AG04450 (cell line): ENCODE measurements at places on chromosomes 12 and 14. TPM values are rescaled to one million over a fixed set of nuclear protein-coding genes. Genes with fewer than 3 reads are reported as not detected.

CD163 gene
- not detected in 2 replicates for polyA plus RNA-seq

NOXRED1 gene
- 0.10 and 0.16 TPM in 2 replicates for polyA plus RNA-seq

PGF gene
- polyA plus RNA-seq, result 0.55 and 0.63 TPM in 2 replicates

IRAK3 gene
- polyA plus RNA-seq, result 2.9 and 3.4 TPM in 2 replicates

OR6C76 gene
- not detected in 2 replicates for polyA plus RNA-seq

SERPINA12 gene
- not detected in 2 replicates for polyA plus RNA-seq

SLC7A7 gene
- polyA plus RNA-seq, result 7.5 and 7.7 TPM in 2 replicates

CIT gene
- 6.0 and 6.3 TPM in 2 replicates for polyA plus RNA-seq

CLEC6A gene
- not detected in 2 replicates for polyA plus RNA-seq

DNA sequence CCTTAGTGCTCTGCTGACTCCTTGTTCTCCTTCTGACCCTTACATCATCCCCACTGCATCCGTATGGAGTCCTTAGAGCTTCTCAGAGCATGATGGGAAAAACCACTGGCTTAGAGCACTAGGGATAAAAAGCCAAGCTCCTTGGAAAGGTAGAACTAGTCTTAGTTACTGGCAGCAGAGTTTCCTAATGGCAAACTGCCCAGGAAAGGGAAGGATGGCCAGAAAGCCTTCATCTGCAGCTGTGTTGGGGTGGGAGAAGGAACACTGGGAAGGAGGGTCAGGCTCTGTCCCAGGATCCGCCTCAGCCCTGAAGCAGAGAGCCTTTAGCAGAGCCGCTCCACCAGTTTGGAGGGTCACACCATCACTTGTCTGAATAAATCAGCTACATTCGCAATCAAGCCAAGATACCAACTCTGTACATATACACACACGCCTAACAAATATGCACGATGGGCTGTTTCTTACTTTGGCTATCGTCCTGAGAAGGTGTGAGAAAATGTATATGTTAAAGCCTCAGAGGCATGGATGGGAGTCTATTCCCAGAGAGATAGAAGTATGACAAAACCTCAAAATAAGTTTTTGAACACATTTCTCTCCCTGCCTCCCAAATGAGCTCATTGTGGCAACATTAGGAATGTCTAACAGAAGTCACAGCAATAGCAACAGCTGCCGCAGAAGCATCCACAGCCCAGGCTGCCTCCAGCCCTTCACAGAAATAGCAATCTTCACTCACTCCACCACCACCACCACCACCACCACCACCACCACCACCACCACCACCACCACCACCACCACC lies 18.6 kb upstream of the GALNT8 start:
- DNase-seq, result no peak

DNA sequence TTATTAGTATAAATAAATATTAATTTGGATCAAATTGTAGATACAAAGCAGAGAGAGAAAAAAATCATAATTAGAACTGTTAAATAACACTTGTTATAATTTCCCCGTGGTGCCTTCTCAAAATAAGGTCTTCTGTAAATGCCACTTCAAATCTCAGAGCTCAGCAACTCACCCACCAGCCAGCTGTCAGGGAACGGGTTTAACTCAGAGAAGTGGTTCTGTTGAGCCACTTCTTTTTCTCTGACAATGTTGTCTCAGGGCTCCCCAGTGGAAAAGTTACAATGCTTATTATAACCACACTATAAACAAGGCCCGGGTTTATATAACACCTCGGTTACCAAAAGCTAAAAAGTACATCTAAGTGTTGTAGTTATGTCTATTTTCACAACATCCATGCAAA lies 452.6 kb downstream of the GLT1D1 start:
- no peak for DNase-seq

GRCh38 chr14:34355584-34356263 lies 106.3 kb downstream of the SPTSSA start:
- peak; percentile 38 for DNase-seq

GRCh38 chr12:49705479-49706134 lies 1.6 kb downstream of the FMNL3 start:
- no peak for DNase-seq

GRCh38 chr14:102663440-102663839 lies 71.0 kb downstream of the RCOR1 start:
- no peak for DNase-seq

DNA sequence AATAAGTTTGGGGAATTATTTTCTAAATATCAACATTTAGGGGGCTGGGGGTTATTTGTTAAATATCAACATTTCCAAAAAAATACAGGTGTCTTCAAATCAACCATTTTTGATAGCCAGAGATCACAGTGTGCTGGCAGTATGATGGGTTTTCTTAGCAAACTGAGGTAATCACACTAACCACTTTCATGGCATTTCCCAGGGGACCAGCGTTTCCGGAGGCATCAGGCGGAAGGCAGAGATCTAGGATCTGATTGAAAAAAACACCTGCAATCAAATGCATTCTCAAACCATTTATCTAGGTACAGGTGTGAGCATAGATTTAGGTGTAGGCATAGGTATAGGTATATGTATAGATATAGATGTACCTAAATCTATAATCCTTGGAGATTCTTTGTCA lies 34.6 kb downstream of the GLRX5 start:
- DNase-seq, result no peak

DNA sequence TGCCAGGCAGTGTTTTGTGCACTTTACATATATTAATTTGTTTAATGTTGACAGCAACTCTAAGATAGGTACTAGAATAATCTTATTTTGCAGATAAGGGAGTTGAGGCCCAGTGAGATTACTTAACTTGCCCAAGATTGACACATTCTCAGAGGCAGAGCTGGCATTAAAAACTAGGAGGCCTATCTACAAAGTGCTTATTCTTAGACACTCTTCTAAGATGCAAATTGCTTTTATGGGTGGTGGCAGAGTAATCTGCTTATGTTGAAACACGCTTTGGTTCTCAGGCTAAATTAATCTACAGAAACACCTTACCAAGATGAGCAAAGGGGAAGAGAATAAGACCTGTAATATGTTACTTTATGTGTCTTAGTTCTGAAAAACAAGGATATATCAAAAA lies 7.2 kb downstream of the MGP start:
- DNase-seq, result no peak

DNA sequence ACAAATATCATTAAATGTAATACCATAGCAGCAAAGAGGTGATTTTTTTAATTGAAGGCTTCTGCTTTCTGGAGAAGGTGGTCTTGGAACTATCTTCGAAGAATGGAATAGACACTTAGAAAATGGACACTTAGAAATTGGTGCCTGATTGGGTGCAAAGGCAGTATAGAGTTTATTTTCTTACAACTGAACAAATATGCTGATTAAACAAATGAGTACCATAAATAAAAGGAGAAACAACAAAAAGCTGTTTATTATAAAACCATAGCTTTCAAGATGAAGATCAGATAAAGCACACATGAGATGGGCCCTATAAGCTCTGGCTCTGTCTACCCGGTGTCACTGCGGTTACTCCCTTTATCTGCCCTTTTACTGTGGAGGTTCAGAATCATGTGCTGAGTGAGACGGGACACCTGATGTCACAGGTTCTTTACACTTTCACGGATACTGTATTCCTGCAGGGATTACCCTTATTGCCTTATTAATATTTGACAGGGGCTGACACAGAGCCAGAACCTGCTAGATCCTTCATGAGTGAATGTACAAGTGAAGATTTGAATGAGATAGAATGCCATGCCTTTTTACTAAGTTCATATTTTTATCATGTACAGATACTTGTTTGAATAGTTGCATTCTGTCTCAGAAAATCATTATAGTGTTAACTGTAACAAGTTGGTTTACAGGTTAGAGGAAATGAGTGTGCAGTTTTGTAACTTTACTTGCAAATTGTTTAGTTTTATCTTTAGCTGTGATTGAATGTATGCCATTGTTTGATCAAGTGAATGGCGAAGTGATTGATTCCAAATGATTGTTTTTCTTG lies 477.5 kb upstream of the RGS6 start:
- no peak for DNase-seq

GRCh38 chr12:27351476-27351875 lies 18.8 kb downstream of the BMAL2 start:
- DNase-seq, result no peak

- DNase-seq, result no peak
These were observed 26.8 kb downstream of the BCAT1 start for GRCh38 chr12:24922090-24922489.

GRCh38 chr12:22593864-22594263 lies 31.1 kb upstream of the ETNK1 start:
- DNase-seq, result no peak

DNA sequence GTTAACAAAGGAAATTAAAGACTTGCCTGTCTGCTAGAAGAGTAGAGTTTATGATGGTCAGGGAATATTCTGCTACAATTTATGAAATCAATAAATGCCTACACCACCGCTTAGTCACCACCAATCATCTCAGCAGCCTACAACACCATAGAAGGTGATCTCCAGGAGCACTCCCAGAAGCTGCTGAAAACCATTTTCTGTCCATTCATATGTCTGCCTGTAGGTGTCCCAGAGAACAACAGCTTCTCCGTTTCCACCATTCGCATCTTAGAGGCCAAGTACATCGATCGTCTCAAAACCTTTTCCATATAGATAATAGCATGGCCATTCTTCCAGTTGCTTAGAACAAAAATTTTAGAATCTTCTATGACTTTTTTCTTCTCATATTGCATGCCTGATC lies 303.4 kb downstream of the KCNC2 start:
- no peak for DNase-seq

DNA sequence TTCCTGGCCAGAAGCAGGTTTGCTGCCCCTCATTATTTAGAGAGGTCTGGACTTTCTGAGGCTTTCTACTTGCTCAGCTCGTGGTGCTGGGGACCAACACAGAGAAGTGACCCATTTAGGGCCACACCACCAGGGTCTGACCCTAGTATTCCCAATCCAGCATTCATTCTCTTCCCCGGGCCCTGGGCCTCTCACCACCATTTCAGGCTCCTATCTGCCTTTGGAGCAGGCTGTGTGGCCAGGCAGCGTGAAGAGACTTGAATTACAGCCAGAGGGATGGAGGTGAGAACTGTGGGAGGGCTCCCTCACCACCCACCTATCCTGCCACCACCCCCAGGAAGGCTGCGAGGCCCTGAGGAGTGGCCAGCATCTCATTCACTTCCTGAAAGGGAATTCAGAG lies 24.6 kb downstream of the FAM222A start:
- DNase-seq, result no peak

DNA sequence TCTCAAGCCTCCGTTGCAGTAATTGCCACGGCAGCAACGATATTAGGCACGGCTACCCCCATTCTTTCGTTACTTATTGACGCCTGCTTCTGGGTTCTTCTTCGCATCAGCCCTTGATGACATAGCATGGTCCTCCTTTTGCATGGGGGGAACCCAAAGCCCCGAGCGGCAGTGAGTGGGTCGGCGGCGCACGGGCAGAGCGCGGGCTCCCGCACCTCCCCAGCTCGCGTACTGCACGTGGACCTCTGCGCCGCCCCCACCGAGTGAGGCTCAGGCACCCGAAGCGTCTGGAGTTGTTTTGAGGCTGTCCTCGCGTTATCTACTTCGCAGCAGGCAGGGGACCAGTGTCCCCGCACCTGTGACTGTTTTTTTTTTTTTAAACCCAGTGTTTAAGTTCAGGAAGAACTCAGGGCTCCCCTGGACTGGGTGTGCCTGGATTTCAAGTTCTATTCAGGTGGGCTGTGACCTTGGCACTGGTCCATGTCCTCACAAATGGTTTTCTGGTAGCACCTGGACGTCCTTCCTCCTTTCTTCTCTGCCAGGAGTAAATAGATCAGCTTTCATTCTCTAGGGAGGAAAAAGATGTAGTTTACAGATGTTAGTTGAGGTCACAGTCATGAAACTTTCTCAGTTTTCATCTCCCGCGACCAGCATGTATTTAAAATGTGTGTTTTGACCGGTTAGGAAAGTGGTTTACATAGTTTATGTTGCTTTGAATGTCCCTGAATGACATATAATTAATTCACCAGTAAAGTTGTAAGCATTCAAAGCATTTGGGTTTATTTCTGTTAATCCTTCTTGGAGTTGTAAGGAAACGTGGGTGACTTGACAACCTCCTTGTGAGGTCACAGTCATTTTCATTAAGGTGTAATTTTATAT lies 1.4 kb upstream of the FOXN4 start:
- no peak for DNase-seq

DNA sequence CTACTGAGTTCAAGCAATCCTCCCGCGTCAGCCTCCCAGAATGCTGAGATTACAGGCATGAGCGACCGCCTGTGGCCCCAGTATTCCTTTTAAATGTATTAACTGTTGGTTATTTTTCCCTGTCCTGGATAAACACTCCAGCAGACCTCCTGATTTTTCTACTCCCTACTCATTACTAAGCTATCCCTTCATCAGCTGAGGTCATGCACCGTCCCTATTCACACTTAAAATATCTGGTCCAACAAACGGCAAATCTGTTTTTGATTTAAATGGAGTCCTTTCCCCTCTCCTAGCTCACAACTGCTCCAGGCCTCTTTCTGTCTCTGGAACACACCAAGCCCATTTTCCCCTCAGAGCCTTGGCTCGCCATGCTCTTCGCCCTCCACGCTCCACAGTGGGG lies 1003.3 kb upstream of the TMEM132C start:
- DNase-seq, result no peak

DNA sequence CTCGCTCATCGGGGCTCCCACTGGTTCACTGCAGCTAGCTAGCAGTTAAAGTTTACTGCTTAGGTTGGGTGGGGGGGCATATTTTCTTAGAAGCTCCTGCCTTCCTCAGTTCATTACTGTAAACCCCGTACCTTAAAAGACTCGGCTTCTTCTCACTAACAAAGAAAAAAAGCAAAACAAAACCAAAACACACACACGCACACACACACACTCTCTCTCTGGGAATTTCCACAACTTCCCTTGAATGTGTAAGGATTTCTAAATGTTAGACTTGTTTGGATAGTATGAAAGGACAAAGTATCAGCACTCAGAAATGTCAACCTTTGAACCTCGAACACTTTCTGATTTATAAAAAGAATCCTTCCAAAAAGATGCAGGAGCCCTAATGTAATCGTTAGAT lies 927 bp downstream of the PTHLH start:
- DNase-seq, result no peak

DNA sequence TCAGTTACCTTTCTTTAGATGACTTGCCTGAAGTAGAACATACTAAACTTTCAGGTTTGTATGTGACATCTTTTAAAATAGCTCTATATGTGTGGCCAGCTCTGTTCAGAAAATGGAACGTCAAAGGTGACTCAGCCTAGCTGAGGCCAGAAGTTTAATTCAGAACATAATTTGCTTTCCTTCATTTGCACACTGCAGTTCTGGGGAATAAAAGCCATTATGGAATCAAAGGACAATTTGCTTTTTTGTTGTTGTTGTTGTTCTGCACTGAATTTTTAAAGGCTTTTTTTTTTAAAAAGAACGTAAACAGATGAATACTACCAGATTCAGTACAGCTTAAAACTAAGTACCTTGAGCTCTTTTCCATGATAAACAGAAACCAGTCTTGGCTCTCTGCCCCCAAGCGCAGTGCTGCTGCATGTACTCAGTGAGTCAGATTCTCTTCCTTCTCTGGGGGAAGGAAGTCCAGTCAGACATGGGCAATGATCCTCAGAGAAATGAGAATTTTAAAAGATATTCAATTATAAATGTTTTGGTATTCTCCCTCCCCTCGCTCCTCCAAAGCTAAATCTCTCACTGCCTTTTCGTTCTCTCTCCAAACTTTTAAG lies 644.2 kb downstream of the NOVA1 start:
- no peak for DNase-seq
